ENCODE measurements at places on chromosomes 12 and 14.

DNA sequence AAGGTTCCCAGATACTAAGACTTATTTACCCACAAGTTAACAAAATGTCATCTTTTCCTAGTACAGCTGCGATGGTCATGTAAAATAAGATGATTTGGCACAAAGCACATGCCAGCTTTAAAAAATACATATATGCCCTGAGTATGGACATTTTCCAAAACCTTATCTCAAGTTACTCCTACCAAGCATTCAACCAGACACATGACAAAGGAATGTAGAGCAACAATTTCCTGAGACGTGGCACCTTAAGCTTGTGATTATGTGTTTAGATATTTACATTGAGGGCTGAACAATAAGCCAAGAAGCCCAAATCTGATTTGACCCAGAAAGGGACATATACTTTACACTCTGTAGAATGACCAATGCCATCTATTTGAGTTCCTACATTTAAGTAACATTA lies 24.5 kb upstream of the OVCH1 start:
- no peak for DNase-seq

DNA sequence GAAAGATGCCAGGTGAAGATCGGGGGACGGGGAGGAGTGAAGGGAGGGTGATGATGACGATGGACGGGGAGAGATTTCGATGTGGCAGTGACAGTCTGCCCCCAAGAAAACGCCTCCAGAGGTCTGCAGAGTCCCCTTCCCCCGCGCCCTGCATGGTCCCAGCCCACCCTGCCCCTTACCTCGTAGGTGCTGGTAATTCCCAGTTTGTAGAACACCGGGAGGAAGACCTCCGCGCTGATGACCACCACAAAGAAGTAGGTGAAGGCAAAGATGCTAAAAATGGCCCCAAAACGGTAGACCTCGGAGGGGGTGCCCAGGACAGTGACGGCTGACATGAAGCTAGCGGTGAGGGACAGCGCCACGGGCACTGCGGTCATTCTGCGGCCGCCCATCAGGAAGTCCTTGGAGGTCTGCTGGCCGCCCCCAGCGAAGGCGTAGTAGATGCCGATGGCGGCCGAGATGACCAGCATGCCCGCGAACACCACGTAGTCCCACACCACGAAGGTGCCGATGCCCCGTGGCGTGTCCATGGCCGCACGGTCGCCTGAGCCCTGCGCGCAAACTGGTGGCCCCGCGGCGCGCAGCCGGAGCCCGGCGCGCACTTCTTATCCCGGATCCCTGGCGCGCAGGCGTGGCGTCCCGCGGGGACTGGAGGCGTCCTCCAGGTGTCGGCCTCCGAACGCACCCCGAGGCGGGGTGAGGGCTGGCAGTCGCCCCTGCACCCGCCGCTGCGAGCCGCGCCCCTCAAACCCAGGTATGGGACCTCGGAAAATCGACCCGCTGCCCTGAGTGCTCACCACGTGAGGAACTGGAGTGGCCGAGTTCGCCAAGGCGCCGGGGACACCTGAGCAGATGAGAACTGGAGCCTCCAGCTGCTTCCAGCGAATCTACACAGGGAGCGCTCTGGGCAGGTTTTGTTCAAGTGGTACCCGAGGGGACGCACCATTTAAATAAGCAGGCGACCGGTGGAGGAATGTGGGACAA lies at the start of gene SLC5A8:
TSS of gene SLC5A8 (minus strand) at position 920 of the 984 bp plus-strand sequence. CDS start at position 530, 390 bp downstream.
- no peak for DNase-seq

DNA sequence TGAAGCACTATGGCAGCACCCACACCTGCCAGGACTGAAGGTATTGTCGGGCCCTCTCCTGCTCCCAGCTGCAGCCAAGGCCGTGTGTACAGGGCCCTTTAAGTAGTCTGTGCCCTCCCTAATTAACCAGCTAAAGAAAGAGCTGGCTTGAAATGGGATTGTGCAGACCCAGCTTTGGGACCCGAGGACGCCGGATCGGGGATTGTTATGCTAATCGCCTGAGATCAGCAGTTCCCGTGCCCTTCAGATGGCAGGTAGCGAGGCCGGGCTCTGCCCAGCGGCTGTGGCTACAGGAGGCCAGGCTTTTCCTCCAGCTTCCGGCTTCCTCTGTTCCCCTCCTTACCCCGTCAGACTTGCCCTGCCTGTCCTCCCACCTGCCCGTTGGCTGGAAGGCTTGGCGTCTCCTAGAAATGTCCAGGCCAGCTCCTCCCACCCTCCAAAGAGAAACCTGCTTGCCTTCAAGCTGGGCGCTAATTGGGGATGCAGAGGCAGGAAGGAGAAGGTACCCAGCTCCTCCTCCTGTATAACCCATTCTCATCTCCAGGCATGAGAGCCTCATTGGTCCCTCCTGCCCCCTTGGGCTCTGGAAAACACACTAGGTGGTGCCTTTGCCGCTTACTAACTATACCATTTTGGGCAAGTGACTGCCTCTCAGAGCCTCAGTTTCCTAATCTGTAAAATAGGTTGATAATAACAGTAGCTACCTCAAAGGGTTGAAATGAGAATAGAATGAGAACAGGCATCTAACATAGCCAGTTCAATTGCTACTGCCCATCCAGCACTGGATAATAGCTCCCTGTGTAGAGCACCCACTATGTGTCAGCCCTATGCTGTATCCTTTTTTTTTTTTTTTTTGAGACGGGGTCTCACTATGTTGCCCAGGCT lies 25.8 kb upstream of the MSI1 start:
- DNase-seq: no peak

DNA sequence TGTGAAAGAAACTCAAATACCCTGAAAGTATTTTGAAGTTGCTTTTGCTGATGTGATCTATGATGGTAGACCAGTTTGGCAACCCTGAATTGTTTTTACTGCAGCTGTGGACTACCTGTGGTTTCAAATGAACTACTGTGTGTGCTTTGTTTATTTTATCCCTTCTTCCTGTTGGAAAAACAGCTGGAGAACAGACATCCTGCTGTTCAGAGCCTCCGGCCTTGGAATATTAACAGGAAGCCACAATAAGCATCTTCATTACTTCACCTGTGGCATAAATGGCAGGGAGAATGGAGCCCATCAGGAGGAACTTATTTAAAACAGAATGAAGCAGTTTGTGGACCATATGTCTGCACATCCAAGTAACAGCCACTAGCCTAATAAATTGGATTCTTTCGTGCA lies 104.8 kb downstream of the DUSP6 start:
- DNase-seq: no peak

DNA sequence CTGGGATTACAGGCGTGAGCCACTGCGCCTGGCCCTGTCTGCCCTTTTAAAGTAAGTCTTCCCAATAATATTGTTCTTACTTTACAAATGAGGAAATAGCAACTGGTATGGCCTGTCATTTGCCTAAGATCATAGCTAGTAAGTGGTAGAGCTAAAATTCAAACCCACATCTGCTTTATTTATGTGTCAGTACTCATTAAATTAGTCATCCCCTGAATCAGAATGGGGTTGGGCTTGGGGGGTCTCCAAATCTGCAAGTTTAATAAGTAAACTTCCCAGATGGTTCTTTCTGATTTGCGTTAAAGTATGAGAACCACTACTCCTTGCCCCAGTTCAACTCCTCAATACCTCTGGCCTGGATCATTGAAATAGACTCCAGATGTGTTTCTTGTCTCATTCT lies 96.2 kb downstream of the FAR2 start:
- no peak for DNase-seq

- DNase-seq: no peak
Measured at GRCh38 chr14:89212386-89213235, 204.4 kb downstream of the FOXN3 start.

DNA sequence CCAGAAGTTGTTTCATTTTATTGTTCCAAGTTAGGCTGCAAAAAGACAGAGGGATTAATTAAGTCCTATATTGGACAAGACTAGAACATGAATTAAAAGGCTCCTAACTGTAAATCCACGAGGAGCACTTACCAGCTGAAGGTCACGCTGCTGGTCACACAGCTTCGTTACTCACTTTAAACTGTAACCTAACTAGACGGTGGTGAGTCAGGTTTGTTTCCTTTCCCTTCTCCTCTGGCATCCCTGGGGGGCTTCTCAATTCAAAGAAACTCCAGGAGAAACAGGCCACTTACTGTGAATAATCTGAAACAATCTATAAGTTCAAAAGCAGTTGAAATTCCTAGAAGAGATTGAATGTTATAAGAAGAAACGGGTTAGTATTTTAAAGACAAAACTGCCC lies 331.4 kb downstream of the BCAT1 start:
- no peak for DNase-seq

Measured in central memory CD4-positive, alpha-beta T cell (primary cell).